ENCODE measurements at places on chromosomes 5 and 9.

GRCh38 chr5:164353155-164353554, 847.7 kb downstream of the MAT2B start:
- no peak for DNase-seq

- DNase-seq: no peak
Observed at GRCh38 chr5:160291467-160291866, 20.9 kb downstream of the CCNJL start.

DNA sequence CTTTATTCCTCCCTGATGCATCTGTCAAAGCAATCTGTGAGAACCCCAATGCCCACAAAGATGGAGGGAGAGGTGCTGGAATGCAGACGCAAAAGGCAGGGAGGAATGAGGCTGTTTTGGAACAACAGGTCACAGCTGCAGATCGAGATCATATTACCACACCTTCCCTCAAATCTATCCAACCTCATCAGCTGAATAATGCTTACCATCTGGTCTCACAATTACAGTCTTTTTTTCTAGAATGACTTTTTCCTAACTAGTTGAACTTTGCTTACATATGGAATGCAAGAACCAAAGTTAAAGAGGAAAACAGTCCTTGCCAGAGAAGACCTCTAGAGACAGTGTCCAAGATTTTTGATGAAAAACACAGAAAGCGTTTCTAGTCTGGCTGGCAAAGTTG, 158.1 kb downstream of the LPAR1 start:
- no peak for DNase-seq

DNA sequence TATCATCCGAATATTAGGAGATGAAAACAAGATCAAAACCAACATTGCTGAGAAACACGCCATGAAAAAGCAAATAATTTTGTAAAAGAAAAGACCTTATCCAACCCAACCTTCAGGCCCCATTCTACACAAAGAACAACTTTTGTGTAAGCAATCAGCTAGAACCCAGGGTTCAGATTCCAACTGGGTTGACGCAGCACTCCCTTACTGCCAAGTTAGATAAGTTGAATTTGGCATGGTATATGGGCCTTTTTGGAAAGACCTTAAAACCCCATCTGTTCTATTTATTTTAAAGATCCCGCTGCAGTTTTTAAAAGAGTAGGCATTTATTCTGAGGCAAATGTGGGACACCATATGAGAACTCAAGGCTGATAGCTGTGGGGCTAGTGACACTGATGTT, 2033.8 kb upstream of the WWC1 start:
- DNase-seq: no peak

All from activated T-cell treated with anti-CD3 and anti-CD28 coated beads for 4 hours (primary cell).